ENCODE measurements at places on chromosomes 13 and 19. TPM values are rescaled to one million over a fixed set of nuclear protein-coding genes. Genes with fewer than 3 reads are reported as not detected.

DNA sequence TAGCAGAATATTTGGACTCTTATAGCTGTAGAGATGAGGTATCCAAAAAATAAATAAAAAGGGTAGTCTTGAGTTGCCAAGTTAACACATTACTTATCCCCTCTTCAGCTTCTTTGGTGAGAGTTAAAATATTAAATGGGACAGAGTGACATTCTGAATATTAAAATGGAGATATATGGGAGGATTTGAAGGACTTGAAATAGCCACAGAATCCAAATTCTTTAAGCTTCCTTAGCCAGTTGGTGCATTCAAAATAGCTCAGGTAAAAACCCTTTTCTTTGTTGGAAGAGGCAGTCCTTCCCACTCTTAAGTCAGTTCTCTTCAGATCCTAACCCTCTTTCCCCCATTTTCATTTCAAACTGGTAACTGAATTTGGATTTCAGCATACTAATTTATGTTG lies 130.1 kb upstream of the KLF12 start:
- no peaks in the 10 kb centered on the region for H3K27me3 ChIP-seq
- no peaks in the 10 kb centered on the region for H3K4me1 ChIP-seq
- DNase-seq, result no peak
- no peaks in the 10 kb centered on the region for H3K36me3 ChIP-seq
- H3K27ac ChIP-seq, result no peak overlapping the region

DNA sequence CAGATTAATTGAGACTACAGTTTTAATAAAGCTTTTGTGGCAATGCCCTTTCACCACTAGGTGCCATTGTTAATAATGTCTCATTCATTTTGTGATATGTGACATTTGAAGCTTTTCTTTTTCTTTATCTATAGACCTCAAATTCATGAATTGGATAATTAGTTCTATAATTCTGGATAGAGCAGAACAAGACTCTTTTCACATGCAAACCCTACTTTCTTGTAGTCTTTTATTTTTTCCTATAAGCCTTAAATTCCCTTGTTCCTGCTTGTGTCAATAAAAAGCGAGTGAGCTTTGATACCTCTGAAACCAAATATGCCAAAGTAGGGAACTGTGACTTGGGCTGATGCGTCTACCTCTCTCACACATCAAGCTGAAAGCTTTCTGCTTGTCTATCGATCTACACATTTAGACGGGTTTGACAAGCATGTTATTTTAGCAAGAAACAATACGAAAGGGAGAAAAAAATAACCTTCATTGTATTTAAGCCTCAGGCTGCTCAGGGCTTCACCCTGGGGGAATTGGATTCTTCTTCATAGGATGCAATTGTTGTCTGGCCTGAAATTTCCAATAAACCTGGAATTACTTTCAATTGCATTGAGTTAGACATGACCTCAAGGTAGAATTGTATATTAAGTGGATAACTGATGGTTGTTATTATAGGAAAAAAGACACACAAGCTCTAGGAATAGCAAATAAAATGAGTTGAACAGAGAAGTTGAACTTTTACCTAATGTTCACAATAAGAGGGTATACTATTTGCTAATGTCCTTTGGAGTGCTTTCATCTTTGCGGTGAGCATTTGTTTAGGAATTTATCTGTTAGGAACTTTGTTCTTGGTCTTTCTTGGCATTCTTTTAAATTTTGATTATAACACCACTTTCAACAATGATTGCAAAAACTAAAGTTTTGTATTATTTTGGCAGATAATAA lies 1150.2 kb upstream of the PCDH9 start:
- DNase-seq, result no peak
- no peaks in the 10 kb centered on the region for H3K4me1 ChIP-seq
- H3K4me3 ChIP-seq, result no peak overlapping the region
- no peaks in the 10 kb centered on the region for H3K36me3 ChIP-seq
- H3K27me3 ChIP-seq, result no peaks in the 10 kb centered on the region

DNA sequence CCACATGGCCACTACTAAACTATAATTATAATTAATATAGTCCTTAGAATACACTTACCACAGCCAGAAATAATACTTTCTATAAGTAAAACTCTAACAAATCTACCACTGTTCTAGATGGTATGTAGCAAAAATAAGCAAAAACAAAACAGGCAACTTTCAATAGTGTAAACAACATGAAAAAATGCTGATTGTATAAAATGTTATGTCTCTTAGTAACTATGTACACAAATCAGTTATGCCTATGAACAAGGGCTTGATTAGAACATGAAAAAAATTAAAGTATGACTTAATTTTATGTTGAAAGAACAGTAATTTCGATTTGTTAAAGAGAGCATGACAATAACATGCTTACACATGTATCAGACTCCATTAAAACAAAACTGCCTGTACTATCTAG lies 60.7 kb downstream of the LATS2 start:
- no peak overlapping the region for H3K4me3 ChIP-seq
- no peak for DNase-seq
- H3K36me3 ChIP-seq, result peaks cover 8% of the 10 kb centered on the region
- H3K27ac ChIP-seq, result no peak overlapping the region
- H3K4me1 ChIP-seq, result peaks cover 17% of the 10 kb centered on the region
- H3K27me3 ChIP-seq, result no peaks in the 10 kb centered on the region

DNA sequence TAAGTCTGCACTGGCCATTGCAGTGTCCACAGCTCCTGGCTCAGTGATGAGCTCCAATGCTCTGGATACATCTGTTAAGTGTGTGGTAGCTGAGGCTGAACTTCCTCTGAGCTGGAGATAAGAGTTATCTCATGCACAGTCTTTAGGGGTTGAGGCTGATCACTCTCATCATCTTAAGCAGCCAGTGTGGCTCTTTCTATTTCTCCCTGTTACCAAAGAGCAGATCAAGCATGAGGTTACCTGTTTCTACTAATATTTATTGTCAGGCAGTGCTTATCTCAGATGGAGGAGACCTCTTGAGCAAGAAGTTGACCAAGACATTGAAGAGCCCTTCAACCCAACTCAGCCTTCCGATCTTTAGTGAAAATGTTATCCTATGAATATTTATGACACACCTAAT lies 6.6 kb upstream of the OR10H2 start:
- H3K4me3 ChIP-seq, result no peak overlapping the region
- H3K36me3 ChIP-seq, result no peaks in the 10 kb centered on the region
- H3K27me3 ChIP-seq, result peaks cover 21% of the 10 kb centered on the region
- no peak overlapping the region for H3K27ac ChIP-seq
- H3K4me1 ChIP-seq, result peaks cover 7% of the 10 kb centered on the region

RFPL4A gene
- not detected for total RNA-seq

DNA sequence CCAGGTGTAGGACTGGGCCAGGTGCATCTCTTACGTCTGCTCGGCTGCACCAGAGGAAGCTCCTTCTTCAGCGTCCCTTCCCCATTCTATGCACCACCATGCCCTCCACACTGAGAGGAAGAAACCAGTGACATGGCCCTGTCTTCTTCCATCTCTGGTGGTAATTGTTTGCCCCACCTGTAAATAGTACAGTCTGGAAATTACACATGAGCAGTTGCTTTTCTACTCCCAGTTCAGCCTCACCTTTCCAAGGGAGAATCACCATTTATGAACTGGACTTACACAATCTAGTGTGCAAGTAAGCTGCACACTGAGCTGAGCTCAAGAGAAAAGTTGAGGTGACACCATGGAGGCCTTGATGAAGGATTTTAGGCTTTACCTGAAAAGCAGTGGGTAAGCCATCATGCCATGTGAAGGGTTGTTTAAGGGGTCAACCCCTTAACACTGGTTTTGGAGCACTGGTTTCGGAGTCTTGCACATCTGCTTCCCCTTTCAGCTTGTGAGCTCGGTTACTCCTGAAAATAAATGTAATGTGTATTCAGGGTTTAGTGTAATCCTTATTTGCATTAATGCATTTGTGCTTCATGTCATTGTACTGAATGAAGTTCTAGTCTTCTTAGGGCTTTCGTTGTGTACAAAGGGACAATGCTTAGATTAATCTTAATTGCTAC lies 22.4 kb downstream of the ZNF536 start:
- no peaks in the 10 kb centered on the region for H3K27me3 ChIP-seq
- no peak for DNase-seq
- no peak overlapping the region for H3K4me3 ChIP-seq
- peaks cover 1% of the 10 kb centered on the region for H3K4me1 ChIP-seq
- H3K36me3 ChIP-seq, result no peaks in the 10 kb centered on the region

RNF225 gene
- not detected for total RNA-seq

DNA sequence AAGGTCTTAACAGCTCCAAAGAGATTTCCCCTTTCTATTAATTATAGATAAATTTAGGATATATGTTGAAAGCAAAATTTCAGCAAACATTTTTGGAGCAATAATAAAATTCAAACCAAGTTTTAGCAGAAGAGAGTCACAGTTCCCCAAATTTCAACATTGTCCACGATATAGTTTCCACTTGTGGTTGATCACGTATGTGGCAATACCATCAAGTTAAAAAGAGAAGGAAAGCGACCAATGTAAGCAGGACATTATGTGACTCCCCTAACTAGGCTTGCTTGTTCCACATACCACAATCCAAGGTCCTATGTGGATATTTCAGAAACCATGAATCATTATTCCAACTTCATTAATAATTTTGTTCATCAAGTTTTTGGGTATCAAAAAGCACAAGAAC lies 52.8 kb downstream of the ELF1 start:
- H3K27ac ChIP-seq, result no peak overlapping the region
- H3K4me3 ChIP-seq, result no peak overlapping the region
- no peaks in the 10 kb centered on the region for H3K36me3 ChIP-seq
- no peaks in the 10 kb centered on the region for H3K4me1 ChIP-seq
- no peak for DNase-seq

DNA sequence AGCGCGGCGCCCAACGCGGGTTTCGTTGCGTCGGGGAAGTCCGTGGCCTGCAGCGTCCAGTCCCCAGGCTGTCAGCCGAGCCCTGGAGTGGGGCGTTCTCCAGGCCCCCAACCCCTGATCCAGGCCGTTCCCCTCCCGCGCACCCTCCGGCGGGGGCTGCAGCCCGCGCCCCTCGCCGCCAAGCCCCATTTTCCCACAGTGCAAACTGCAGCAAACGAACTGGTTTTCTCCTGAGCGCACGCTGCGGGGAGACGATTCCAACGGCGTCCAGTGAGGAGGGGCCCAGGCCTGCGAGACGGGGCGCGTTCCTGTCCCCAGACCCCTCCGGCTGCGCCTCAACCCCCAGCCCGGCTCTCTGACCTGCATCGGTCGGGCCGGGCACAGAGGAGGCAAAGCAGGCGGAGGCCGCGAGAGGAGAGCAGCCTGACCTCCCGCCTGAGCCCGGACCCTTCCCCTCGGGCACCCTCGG lies 4.4 kb upstream of the ONECUT3 start:
- peaks cover 25% of the 10 kb centered on the region for H3K4me1 ChIP-seq
- H3K27me3 ChIP-seq, result peaks cover 85% of the 10 kb centered on the region
- no peaks in the 10 kb centered on the region for H3K36me3 ChIP-seq
- no peak overlapping the region for H3K27ac ChIP-seq
- no peak for DNase-seq
- no peak overlapping the region for H3K4me3 ChIP-seq

SDHAF1 gene
- total RNA-seq, result 11.4 TPM

GRCh38 chr13:113098162-113098732 lies 7.3 kb upstream of the F7 start:
- H3K36me3 ChIP-seq, result peaks cover 50% of the 10 kb centered on the region
- DNase-seq, result peak; percentile 58
- H3K27me3 ChIP-seq, result no peaks in the 10 kb centered on the region
- peaks cover 23% of the 10 kb centered on the region for H3K4me1 ChIP-seq

DNA sequence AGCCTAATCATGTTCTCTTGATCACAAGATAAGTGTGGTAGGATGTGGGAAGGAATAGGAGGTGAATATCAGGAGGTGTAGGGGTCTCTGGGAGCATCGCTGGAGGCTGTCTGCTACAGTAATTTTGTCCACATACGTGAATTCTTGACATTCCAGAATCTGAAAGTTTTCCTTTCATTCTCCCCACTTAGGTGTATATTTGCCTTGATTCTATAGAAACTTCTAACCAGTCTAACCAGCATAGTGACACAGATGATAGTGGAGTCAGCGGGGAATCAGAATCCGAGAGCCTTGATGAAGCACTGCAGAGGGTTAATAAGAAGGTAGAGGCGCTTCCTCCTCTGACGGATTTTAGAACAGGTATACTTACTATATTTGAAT lies 106.4 kb downstream of the RNF17 start:
- H3K4me3 ChIP-seq, result no peak overlapping the region
- H3K27ac ChIP-seq, result no peak overlapping the region
- H3K36me3 ChIP-seq, result no peaks in the 10 kb centered on the region

DNA sequence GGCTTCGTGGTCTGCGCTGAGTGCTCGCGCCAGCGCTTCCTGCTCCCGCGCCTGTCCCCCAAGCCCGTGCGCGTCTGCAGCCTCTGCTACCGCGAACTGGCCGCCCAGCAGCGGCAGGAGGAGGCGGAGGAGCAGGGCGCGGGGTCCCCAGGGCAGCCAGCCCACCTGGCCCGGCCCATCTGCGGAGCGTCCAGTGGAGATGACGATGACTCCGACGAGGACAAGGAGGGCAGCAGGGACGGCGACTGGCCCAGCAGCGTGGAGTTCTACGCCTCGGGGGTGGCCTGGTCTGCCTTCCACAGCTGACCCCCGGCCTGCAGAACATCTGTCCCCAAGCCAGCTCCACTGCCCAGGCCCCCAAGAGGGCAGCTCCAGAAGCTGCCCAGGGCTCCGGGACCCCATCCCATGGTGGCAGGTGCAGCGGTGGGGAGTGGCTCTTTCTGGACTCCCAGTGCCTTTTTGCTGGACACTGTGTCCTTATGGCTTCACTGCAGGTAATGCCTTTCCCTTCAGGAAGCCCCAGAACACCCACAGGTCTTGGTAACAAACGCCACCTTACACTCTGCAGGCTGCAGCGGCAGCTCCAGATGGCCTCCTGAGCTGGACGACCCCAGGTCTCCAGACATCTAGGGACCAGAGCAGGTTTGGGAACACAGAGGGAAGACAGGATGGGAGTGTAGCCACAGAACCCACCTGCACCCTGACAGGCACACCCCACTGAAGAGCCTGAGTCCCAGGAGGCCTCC lies 9.3 kb downstream of the PLEKHF1 start:
- H3K27ac ChIP-seq, result no peak overlapping the region
- H3K27me3 ChIP-seq, result no peaks in the 10 kb centered on the region
- DNase-seq, result no peak
- H3K36me3 ChIP-seq, result peaks cover 44% of the 10 kb centered on the region
- no peak overlapping the region for H3K4me3 ChIP-seq

DNA sequence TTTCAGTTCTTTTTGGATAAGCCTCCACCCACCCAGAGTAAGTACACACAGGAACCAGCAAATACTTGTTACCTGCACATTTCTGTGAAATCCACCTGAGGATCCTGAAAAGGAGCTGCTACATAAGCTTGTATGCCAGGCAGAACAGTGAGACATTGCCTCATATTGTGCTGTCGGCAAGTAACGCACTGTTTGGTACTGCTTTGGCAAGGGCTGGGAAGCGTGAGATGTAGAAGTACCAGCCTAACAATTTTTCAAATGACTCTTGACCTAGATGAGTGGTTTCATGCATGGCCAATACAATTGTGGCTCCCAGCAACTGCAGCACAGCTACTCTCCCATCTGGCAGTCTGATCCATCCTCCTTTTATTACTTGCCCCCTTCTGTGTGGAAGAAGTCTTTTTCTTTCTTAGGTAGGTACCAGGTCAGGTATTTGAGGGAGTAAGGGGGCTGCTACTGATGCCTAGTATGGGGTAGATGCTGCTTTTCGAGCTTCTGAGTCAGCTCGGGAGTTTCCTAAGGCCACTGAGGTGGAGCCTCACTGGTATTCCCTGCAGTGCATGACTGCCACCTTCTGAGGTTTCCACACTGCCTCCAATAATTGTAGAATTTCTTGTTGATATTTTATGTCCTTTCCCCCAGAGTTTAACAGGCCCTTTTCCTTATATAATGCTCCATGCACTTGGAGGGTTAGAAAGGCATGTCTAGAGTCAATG lies 52.2 kb downstream of the ZNF737 start:
- no peaks in the 10 kb centered on the region for H3K36me3 ChIP-seq
- H3K4me3 ChIP-seq, result no peak overlapping the region
- no peak for DNase-seq
- no peaks in the 10 kb centered on the region for H3K27me3 ChIP-seq
- no peaks in the 10 kb centered on the region for H3K4me1 ChIP-seq

Measured in spinal cord (tissue), 10 donors.